ENCODE measurements at places on chromosomes 7 and 10.
A peak's percentile ranks its signal among the peaks of the same experiment; 100 is the strongest.

- DNase-seq = no peak
Measured at GRCh38 chr10:132634241-132634946, 96.8 kb downstream of the INPP5A start.

DNA sequence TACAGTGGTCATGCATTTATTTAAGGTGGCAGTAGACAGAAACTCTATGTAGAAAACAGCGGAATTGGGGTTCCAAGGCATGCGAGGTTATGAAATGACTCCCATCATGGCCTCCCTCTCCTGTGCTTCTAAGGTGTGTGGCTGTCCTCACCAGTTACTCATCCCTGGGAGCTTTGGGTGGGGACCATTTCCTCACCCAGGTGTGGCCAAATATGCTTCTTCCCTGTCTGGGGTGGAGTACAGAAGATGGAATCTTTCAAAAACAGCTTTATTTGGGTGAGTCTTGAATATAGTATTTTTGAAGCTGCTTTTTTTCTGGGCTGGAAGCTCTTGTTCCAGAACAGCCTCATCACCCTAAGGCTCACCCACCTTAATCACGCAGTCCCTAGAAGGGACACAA, 139.0 kb downstream of the NRF1 start:
- no peak for DNase-seq

DNA sequence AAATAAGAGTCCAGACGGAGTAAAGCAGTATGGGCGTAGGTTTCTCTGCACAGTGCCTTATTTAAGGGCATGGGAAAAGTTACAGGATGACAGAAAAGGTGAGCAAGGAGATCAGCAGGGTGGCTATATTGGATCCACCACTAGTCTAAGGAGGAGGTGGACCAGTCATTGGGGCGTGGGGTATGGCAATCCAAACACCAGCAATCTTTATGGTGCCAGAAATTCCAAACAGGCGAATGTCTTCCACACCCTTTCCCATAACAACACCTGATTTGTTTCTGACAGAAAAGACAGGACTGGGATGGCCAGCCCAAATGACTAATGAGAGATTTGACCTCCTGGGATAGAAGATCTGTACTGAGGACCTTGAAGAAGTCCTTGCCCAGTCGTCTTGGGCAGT, 181.8 kb upstream of the MBL2 start:
- no peak for DNase-seq

- peak; percentile 56 for DNase-seq
Measured at GRCh38 chr10:14536241-14537213, 205.8 kb upstream of the FRMD4A start.

DNA sequence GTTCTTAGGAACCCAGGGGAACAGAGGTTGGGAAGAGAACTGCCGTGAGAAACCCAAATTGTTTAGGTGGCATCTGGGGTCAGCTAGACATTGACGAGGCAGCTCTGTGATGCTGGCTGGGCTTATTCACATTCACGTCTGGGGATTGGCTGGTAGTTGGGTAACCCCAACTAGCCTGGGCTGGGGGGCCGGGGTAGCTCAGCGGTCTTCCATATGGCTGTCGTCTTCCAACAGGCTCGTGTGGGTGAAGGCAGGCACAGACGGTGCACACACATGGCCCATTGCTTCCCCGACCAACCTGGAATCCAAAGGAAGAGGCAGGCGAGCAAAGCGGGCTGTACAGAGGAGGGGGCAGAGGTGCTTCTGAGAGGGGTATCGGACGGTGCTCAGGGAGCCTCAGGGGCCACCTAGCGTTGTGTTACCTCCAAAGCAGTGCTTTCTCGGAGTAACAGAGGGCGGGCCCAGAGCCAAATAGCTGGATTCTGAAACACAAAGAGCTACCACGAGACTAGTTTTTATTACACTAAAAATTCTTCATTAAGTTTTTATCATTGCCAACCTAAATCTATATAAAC, 34.5 kb downstream of the MKI67 start:
- DNase-seq = no peak

DNA sequence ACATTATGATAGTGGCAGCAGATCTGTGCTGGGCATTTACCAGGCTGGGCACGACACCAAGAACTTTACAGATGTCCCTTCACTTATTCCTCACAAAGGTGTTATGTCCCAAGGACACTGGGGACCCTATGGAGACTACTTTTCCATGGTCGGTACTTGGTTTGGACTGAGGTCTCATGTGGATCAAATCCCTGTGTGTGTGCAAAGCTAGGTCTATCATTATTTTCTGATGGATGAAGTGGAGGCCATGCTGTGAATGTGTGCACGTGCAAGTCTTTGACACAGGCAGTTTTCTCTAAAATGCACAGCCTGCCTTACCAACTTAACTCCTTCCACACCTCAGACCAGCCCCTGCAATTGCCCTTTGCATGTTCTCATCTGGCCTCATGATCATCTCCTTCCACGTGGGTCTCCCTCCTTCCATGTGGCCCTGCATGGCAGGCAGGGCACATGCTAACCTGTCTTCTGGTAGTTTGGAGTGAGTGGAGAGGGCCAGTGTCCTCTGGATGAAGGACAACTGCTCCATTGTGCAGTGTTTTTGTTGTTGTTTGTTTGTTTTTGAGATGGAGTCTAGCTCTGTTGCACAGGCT, 16.0 kb upstream of the ZNF273 start:
- DNase-seq = no peak

- no peak for DNase-seq
Measured at GRCh38 chr10:14553448-14553847, 221.2 kb downstream of the FAM107B start.

GRCh38 chr7:139393621-139394211, 34.0 kb downstream of the LUC7L2 start:
- DNase-seq = no peak

- DNase-seq = no peak
Measured at GRCh38 chr7:148306759-148307158, 283.8 kb upstream of the C7orf33 start.

DNA sequence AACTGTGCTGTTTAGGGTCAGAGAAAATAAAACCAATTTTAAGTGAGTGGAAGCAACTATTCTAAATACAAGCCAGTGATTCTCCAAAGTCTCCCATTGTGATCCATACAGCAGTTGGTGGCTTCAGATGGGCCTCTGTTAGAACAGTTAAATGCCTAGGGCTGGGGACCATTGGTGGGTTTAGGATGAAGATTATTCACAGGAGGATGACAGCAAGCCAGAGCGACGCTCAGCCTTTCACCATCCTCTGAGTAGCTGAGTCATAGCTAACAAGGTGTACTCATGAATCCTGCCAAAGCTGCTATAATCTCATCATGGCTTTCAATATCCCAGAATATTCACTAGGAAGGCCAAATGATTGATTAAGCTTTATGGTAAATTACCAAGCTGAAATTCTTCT, 39.6 kb downstream of the STARD3NL start:
- no peak for DNase-seq

DNA sequence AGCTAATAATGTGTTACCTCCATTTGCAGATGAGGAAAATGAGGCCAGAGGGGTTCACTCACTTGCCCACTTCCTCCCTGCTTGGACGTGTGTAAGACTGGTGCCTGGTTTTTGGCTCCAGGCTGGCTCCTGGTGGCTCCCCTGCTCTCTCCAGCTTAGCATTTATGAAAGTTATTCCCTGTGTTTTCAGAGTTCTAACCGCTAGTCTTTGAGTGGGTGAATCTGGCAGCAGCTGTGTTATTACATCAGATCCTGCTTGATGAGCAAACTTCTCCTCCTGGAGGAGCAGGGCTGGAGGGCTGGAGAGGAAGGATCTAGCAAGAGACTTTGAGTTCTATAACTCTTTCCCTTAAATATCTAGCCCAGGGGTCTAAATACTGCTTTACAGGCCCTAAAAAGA, 80.9 kb upstream of the AGBL3 start:
- DNase-seq = no peak

DNA sequence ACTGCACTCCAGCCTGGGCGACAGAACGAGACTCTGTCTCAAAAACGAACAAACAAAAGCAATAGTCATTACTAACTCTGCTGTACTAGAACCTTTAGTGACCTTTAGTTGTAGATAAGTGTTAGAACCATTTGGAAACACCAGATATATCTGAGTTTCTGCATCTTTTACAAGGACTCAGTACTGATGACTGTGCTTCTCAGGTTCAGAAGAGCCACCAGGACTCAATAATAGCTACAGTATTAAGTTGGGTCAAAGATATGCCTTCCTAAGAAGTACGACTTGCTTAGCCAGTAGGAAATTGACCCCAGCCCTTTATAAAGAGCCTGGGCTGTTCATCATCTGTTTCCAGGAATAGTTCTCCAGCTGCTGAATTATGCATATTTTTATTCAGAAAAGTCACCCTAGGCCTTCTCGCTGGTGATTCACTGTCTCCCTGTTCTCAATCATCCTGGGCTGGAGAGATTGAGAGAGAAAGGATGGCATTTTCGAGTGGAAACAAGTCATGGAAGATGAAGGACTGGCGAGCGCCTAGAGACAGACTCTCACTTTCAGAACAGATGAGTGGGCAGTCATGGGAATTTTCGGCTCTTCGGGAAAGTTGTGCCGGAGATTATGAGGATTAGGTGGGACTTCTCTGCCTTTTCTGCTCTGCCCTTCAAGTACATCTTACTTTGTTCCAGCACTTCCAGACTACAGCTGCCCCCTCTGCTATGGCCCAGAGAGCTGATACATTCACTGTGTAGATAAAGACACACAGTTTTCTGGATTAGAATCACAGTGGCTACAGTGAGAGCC, 316.1 kb downstream of the CCDC3 start:
- no peak for DNase-seq

- no peak for DNase-seq
Measured at GRCh38 chr7:55092186-55092974, 73.6 kb downstream of the EGFR start.

DNA sequence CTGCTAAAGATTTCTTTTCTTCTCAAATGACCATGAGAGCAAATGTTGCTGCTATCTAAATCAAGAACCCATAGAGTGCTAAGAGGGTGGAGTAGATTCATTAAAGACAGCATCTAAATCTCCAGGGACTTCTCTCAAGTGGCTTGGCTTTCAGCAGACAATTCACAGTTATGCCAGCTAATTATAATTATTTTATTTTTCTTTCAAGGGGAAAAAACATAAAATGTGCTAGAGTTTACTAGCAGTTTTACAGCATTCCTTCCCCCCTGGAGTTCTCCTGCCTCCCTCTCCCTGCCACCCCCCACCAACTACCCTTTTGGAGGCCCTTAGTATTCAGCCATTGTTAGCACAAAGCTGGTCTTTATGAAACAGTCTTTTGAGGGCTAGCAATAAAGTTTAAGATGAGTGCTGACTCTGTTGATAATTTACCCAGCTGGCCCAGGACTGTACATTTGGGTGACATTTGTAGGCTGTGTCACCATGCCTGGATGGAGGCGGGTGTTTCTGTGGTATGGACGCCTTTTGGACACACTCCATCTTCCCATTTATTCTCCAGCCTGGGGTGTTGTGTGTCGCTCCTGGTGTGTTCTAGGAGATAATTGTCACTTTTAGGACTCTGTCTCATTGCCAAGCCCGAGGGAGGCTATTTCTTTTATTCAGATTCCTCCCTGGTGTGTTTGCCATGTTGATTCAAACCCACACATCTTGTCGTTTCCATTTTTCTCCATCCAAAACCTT, 160.2 kb downstream of the CREB5 start:
- DNase-seq = no peak

DNA sequence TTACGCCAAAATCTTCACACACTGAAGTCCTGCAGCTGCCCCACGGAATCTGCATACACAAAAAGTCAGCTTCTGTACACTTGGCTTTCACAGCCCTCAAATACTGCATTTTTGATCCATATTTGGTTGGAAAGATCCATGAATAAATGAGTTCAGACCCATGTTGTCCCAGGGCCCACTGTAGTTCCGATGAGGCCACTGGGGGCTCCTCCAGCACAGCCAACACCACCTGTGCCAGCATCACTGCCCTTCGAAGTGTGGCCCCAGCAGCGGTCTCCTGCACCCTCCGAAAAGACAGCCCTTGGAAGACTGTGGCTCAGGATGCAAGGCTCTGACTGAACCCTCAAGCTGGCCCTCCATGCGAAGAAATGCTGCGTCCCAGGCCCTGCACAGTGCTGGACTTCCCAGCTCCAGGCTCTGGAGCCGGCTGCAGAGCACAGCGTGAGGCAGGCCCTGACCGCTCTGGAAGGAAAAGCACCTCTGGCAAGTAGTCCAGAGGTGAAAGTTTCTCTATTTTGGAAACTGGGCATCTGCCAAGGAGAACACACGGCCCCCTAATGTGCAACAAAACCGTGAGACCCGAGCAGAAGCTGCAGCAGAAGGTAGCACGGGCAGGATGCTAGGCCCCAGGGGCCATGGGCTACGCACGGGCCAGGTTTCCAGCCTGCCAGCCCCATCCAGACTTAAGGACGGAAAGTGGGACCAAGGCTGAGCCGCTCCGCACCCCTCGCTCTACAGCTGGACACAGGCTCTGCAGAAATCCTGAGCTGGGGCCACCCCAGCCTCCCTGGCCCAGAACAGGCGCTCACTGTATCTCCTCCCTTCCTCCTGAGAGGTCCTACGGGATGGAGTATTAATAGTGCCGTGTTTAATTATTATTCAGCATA, 62.6 kb downstream of the PTPRN2 start:
- no peak for DNase-seq

GRCh38 chr7:40643664-40644063, 508.9 kb downstream of the SUGCT start:
- no peak for DNase-seq

GRCh38 chr7:74284781-74285259, 4.4 kb upstream of the CLIP2 start:
- DNase-seq = no peak

DNA sequence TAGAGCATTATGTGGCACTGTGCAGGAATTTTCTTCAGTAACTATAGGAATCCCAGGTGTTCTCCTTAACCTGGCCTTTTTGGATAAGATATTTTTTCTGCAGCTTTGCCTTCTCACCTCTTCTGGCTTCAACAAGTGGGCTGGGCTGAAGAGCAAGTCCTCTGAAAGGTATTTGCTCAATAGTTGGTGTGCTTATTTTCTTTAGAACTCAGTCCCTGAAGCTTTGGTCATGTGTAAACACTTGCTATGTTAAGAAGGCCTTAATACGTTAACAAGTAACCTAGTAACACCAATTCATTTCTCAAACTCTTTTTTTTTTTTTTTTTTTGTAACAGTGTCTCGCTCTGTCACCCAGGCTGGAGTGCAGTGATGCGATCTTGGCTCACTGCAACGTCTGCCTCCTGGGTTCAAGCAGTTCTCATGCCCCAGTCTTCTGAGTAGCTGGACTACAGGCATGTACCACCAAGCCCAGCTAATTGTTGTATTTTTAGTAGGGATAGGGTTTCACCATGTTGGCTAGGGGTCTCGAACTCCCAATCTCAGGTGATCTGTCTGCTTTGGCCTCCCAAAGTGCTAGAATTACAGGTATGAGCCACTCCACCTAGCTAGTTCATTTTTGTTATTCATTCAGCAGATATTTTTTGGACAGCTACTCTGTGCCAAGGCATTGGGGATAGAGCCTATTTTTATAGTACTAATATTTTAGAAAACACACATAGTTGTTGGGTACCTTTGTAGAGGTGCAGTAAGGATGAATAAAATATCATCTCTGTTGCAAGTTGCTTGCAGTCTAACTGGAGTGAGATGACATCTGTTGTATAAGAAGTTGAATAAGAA, 164.6 kb downstream of the SND1 start:
- no peak for DNase-seq

- no peak for DNase-seq
Measured at GRCh38 chr7:20402747-20403230, 72.1 kb downstream of the ITGB8 start.
